GM12865 (cell line): ENCODE measurements at places on chromosomes 2 and 18.

DNA sequence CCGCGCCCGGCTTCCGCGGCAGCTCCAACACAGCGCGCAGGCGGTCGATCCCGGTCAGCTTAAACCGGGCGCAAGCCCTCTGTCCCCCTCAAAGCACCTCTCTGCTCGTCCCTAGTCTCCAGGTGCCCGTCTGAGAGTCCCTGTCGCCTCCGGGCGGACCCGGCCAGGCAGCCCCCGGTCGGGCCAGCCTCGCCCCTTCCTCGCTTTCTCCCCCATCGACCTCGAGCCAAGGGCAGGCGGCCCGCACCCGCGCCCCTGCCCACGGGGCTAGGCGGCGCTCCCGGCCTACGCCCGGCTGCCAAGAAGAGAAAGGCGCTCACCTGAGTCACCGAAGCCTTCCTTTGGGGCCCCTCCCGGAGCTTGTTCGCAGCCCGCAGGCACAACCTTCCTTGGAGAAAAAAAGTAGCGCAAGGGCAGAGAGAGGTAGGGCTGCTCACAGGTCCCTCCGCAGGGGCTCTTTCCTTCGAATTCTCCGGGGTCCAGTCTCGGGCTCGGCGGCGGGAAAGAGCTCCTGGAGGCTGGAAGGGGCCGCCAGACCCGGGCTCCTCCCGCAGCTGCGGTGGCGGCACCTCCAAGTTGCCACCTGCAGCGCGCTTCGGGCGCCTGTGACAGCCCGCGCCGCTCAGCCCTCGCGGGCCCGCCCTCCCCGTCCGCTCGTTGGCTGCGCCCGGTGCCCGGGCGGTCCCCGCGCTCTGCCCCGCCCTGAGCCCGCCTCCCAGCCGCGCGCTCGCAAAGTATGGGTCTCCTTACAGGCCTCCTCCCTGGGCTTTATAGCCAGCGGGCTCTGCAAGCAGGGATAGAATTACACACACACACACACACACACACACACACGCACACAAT, 86.5 kb upstream of the EPB41L3 start:
- peak; percentile 49 for DNase-seq

DNA sequence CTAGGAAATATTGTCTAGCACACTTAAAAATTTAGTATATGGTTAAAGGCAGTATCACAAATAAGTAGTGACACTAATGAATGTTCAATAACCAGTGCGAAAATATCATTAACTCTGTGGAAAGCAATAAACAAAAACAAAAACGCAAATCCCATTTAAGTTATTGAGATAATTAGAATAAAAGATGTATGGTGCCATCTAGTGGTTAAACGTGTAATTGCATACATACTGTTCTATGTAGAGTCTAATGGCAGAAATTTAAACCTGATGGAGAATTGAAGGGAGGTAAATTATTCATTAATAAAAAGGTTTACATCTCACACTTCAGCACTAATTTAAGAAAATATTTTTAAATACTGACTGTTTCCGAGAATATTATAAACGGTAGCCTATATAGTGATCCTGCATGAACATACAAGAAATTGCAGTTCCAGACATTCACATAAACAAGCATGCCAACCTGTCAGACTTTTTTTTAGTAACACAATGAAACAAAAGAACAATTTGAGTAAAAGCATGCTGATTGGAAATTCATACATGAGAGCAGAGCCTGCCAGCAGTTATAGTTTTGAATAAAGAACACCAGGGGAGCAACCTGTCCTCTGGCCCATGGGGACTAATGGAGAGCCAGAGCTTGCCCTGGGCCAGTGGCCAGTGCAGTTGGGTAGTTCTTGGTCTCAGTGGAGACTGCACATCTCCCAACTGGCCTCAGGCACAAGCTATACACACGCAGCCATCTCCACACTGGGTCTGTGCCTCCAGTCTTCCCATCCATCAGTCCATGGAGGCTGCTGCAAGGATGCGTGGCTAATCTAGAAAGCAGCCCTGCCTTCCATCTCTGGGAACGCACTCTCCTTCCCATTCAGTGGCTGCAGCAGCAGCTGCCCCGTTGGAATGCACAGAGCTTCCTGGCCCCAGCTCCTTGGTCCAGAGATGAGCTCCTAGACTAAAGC, 28.0 kb downstream of the GCG start:
- DNase-seq, result peak; percentile 76

GRCh38 chr2:96792772-96793749, 23.0 kb upstream of the CNNM3 start:
- no peak for DNase-seq

DNA sequence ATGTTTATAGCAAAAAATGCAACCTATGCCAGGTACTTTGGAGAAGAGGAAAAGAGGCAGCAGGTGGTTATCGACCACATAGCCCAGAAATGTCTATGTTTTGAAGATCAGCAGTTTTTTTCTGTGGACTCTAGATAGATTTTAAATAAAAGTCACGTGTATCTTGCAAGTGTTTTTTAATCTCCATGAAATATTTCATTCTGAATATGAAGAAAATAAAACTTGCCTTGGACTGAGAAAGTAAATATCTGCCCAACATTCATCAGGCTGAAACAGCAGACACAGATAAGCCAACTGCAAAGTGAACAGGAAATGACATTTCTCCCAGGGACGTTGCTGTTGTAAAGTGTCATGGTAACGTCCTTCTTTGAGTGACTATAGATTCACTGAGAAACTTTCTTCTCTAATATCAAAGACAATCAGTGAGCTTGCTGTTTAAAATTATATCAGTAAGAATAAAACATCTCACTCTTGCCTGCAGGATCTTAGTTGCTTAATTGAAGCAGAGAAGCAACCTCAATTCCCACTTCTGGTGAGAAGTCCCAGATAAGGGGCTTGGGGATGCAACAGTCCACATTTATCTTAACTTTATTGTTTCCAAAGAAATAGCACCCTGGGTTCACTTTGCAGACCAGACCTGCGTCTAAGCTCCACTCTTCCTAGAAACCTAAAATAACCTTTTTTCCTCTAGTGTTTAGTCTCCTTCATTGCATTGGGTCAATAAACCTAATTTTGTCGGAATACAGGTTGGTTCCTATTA, 6.3 kb downstream of the MYOM1 start:
- DNase-seq, result peak; percentile 24

- no peak for DNase-seq
These were observed 29.8 kb upstream of the TMEM131 start for GRCh38 chr2:98025481-98026037.

- no peak for DNase-seq
These were observed 61.5 kb downstream of the ADNP2 start for GRCh38 chr18:80170395-80171053.

- no peak for DNase-seq
These were observed 10.3 kb downstream of the TEX44 start for GRCh38 chr2:231602859-231603467.

DNA sequence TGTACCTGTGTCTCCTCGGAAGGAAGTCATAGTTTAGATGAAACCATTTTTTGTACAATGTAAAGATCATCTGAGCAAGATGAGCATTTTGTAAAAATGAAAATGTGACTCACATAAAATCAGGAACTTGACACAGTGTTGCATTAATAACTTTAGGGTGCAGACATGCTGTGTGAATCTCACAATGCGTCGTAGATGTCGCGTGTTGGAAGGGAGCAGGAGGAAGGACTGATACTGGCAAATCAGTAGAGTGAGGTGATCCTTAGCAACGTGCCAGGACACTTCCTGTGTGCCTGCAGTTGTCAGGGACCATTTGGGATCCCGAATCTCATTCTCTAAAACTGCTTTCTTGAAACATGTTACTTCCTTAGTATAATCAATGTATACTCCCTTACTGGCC, 103.1 kb downstream of the SH3BP4 start:
- DNase-seq, result no peak

DNA sequence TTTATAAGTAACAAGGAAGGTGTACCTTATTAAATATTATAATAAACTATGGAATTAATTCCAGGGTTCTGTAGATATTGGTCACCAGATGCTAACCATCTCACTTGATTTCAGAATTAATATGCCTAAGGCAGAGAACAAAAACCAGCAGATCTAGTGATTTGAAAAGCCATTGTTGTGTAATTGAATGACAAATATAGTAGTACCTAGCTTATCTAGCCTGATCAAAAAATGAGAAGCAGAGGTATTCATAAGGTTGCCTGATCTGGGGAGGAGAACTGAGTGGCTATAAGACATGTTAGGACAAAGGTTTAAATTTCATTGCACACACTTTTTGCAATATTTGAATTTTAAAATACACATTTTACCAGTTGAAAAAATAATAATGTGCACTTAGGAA, 132.0 kb upstream of the UBE2E3 start:
- DNase-seq, result no peak

GRCh38 chr2:200110381-200110780, 155.0 kb downstream of the MAIP1 start:
- no peak for DNase-seq

DNA sequence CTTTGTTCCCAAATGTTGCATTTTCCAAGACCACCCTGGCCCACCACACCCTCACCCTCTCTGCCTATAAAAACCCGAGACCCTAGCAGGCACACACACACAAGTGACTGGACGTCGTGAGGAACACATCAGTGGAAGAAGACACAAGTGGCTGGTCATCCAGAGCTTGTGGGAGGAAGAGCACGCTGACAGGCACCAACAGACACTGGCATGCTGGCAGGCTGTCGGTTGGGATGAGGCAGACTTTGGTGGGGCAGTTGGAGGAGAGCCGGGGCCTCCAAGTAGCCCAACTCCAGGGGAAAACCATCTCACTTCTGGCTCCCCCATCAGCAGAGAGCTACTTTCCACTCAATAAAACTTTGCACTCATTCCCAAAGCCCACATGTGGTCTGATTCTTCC, 225.5 kb upstream of the ZEB2 start:
- DNase-seq, result no peak

DNA sequence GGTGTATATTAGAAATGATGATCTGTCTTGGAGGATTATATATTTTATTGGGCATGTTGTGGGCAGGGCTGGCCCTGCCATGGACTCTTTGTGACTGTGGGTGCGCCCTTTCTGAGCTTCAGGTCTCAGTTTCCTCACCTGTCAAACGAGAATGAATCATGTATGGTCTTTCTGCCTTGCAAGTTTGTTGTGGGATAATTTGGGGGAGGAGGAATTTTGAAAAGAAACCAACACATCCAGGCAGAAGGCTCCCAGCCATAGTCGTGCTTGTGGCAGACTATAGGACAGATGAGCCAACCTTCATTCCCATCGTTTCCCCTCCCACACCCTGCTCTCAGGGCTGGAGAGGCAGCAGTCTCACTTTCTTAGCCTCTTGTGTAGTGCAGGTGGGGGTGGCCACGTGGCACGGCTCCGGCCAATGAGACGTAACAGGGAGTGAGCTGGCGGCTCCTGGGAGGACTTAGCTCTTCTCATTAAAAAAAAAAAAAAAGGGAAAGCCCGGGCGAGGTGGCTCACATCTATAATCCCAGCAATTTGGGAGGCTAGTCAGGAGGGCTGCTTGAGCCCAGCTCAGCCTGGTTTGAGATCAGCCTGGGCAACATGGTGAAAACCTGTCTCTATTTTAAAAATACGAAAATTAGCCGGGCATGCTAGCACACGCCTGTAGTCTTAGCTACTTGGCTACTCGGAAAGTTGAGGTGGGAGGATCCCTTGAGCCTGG, 63.1 kb downstream of the RHOB start:
- DNase-seq, result peak; percentile 50

DNA sequence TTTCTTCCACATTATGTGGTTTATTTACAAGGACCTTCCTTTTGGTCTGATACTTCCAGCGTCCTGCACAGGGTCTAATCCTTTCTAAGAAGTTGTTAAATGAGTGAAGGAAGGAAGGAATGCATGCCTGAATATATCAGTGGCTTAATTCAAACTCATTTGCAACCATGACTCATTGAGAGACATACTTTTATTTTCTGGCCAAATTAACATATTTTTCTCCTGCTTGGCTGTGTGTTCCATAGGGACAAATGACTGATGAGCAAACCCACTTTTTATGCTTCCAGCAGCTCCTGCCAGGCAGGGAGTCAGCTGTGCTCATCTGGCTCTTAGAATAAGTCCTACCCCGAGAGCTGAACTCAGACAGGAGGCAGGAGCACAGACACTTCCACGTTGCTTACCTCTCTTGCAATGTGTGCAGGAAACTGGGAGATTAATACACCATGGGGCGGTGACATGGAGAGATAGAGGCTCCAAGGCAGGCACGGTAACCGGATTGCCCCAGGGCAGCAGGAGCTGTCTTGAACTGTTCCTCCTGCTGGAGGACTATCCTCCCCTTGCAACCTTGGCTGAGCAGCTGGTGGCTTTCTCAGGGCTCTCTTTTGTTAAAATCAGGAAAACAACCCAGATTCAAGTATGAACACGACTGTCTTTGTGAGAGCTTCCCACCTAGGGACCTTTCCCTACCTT, 667.5 kb upstream of the HS6ST1 start:
- no peak for DNase-seq

- DNase-seq, result no peak
These were observed 390.0 kb downstream of the MEIS1 start for GRCh38 chr2:66824926-66825325.

- DNase-seq, result no peak
These were observed 141.2 kb upstream of the TWIST2 start for GRCh38 chr2:238706673-238707072.

- no peak for DNase-seq
These were observed 68.0 kb downstream of the FECH start for GRCh38 chr18:57518533-57518932.

DNA sequence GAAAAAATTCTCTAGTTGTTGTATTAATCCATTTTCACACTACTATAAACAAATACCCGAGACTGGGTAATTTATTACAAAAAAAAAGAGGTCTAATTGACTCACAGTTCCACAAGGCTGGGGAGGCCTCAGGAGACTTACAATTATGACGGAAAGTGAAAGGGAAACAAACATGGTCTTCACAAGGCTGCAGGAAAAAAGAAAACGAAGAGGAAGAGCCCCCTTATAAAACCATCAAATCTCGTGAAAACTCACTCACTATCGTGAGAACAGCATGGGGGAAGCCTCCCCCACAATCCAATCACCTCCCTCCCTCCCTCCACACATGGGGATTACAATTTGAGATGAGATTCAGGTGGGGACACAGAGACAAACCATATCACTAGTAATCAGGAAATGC, 61.7 kb upstream of the SPTBN1 start:
- DNase-seq, result peak; percentile 51

GRCh38 chr18:10182009-10182624, 268.3 kb downstream of the VAPA start:
- no peak for DNase-seq

DNA sequence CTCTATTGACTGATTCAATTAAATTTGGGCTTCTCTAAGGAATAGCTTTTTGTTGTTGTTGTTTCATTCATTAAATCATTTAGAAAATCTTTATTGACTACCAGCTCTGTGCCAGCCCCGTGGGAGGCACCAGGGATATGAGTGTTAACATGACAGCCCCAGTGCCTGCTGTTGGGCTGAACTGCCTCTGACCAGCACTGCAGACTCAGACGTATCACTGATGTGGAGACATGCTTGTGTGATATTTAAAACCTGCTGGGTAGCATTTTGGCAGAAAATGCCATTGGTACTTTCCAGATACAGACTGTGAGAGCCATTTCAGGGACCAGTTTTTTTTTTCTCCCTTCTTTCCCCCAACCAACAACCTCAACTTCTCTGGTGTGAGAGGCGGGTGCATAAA, 38.6 kb upstream of the KCNF1 start:
- peak; percentile 49 for DNase-seq

GRCh38 chr18:2920027-2920426, 73.2 kb downstream of the EMILIN2 start:
- no peak for DNase-seq
